T-helper 2 cell (primary cell): ENCODE measurements at places on chromosomes 16 and 17.

DNA sequence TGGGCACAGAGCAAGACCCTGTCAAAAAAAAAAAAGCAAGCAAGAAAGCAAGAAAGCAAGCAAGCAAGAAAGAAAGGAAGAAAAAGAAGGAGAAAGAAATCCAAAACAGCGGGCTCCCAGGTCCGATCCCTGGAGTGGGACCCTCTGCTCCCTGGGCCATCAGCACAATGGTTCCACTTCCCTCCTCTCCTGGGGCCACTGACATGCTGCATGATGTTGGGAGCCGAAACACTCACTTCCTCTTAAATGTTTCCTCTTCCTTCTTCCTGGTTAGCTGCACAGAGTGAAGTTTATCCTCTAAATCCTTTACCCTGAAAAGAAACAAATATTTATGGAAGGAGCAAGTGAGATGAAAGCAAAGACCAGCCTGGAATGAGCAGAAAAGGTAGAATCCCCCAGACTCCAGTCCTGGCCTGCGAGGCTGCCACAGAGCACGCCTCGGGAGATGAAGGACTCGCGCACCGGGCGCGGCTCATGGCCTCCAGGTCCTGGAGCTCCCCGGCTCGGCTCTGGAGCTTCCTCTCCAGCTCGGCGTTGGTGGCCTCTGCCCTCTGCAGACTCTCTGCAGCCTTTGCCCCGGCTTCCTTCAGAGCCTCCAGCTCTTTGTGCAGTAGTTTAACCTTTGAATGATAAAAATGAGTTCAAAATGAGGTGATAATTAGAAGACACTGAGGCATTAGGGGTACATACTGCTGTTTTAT lies 19.0 kb downstream of the CCDC57 start:
- DNase-seq, result no peak

DNA sequence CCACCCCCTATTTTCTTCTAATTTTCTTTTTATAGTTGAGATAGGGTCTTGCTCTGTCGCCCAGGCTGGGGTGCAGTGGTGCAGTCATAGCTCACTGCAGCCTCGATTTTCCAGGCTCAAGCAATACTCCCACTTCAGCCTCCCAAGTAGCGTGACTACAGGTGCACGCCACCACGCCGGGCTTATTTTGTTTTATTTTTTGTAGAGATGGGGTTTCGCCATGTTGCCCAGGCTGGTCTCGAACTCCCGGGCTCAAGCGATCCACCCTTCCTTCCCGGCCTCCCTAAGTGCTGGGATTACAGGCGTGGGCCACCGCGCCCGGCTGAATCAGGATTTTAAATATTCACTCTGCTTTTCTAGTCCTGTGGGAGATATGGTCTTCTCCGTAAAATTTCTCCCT lies 941 bp upstream of the GDPD1 start:
- DNase-seq, result no peak

DNA sequence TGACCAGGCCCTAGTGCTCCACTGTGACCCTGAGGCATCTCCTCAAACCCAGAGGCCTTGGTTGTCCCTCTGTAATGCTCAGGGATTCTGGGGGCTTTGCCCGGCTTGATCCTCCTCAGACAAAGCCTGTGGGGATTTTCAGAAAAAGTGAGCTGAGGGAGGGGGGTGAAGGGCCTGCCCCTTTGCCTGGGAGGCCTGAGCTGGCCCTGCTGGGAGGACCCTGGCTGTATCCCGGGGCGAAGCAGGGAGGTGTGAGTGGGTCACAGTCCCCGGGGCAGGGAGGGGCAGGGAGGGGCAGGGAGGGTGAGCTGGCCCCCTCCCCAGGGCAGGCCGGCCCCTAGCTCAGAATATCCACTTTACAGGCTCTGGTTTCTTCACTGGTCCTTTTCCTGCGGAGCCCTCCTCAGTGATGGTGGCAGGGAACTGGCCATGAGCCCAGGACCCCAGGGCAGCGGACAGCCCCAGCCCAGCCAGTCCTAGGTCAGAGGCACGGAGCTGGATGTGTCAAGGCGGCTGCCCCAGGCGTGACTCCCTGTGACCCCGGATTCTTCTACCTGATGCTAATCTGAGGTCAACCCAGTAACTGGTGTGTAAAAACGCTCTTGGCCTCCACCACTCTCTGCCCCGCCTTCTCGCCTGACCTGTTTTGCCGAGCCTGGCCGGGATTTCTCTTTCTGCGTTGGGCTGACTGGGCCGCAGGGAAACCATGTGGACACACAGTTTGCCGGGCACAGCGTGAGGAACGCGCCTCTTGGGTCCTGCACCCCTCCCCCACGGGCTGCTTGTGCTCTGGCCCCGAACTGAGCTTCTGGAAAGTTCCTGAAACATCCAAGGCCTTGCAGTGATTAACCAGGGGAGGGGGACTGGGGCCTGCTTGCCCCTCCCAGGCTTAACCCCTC lies 5.8 kb upstream of the FASN start:
- DNase-seq, result no peak

DNA sequence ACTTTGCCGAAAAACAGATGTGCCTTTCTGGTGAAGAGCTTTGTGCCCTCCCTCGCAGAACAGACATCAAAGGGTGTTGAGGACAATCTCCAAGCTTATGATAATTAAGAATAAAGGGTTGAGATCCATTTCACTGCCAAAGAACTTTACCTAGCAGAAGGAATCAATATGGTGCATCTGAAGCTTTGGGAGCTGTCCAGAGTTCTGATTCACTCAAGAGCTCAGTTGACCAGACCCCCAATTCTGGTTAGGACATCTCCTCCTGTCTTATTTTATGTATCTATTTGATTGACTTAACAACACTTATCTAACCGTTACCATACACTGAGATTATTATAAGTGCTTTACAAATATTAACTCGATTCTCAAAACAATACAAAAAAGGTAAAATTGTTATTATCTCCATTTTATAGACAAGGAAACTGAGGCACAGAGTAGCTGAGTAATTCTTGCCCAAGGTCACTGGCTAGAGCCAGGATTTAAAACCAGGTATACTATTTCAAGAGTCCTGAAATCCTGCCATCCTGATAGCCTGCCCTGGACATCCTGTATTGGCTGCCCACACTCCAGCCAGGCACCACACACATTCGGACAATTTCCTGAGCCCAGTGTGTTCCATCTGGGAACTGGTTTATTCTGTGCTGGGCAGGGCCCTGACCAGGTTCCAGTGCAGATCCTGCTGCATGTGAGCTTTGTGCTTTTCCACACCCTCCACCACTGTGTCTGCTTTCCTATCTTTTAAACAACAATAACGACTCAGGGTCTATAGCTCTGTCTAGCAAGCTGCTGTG lies 29.8 kb downstream of the PITPNM3 start:
- no peak for DNase-seq
